Stimulated activated CD8-positive, alpha-beta memory T cell treated with anti-CD3 and anti-CD28 coated beads, Interleukin-15, amount 100 ng/mL, for 48 hours (primary cell): ENCODE measurements at places on chromosomes 13 and 19.

- no peak for DNase-seq
Measured at GRCh38 chr19:30271816-30272215, 100.4 kb upstream of the ZNF536 start.

- DNase-seq: no peak
Measured at GRCh38 chr13:34139660-34140227, 321.8 kb downstream of the RFC3 start.

DNA sequence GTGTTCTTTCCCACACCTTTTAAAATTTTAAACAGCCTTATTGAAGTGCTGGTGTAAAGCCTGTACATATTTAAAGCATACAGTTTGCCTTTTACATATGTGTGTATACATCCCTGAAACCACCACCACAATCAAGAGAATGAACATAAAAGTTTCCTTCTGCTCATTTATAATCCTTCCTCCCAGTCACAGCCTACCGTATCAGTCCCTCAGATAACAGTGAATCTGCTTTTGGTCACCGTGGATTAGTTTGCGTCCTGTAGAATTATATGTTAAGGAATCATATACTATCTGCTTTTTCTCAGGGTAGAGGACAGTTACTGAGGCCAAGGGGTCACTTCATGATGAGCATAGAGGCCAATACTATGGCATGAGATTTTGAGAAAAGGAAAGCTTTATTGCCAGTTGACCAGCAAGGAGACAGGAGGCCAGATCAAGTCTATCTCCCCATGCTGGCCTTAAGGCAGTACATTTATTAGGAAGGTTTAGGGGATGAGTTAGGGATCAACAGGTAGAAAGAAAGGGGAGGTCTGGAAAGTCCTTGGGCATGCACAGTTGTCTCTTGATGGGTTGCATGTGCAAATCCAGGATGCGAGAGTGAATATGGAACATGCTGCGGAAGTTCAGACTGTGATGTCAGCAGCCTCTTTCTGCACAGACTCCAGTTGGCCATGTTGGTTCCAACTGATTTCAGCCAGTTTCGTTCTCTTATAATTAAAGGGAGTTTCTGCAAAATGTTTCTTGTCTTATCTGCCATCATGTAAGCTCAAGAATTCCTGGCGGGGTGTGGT, 36.3 kb upstream of the LSM14A start:
- no peak for DNase-seq

GRCh38 chr13:75092143-75092542, 389.8 kb downstream of the TBC1D4 start:
- no peak for DNase-seq
